ENCODE measurements at places on chromosomes 3 and 15.

GRCh38 chr3:119630128-119630879, 30.1 kb downstream of the POPDC2 start:
- DNase-seq = no peak

DNA sequence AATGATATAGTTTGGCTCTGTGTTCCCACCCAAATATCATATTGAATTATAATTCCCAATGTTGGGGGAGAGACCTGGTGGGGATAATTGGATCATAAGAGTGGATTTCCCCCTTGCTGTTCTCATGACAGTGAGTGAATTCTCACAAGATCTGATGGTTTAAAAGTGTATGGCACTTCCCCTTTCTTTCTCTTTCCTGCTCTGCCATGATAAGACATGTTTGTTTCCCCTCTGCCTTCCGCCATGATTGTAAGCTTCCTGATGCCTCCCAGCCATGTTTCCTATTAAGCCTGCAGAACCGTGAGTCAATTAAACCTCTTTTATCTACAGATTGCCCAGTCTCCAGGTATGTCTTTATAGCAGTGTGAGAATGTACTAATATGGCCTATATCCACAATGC, 126.7 kb upstream of the GMNC start:
- DNase-seq = no peak

- DNase-seq = no peak
These were observed 135.2 kb downstream of the TP63 start for GRCh38 chr3:189766416-189766815.

DNA sequence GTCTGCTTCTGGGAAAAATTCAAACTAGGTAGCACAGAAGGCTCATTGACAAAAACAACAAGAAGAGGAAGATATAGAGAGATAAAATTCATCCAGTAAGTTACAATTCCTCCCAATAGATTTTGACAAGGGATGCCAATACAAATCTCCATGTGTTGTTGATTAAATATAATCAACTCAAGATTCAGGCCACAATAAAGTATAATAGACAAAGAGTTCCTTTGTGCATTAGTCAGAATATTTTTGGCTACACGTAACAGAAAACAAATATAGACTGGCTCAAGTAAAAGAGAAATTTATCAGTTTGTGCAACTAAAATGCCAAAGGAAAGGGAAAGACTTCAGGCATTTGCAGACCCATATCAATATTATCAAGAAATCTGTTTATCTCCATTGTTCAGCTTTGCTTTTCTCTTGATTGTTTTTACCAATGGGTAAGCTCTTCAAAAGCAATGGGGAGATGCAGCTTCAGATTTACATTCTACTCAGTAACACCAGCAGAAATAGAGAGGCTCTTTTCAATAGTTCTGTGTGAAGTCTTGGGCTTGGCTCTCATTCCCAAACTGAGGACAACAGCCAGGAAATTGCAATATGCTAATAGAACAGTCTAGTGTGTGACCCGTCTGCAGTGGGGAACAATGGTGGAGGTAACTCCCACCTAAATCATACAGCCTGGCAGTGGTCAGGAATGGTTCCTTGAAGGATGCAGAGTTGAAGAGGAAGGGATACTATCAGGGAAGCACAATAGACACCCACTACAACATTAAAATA, 77.6 kb upstream of the PROK2 start:
- no peak for DNase-seq

DNA sequence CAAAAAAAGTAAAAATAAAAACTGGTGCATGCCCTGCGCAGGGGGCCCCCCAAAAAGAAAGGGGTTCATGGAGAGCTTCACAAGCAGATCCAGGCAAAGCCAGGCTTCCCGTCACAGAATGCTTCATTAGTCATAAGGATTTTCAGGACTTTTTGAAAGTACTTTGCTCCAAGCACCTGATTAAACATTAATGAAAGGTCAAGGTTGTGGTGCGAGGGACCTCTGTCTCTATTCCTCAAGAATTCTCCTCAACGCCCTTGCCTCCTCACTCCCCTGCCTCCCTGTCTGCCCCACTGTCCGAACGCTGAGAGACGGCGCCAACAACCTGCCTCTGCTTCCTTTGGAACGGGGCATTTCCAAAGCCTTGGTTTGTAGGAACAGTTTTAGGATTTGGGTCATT, 240.1 kb upstream of the IGF1R start:
- DNase-seq = no peak

GRCh38 chr15:36682101-36682500, 102.7 kb downstream of the CDIN1 start:
- no peak for DNase-seq

All from activated naive CD4-positive, alpha-beta T cell treated with anti-CD3 and anti-CD28 coated beads, Interleukin-2, amount 10 ng/mL, durations not matched to agents 7 days and 5 days (primary cell).